BJ (cell line): ENCODE measurements at places on chromosomes 4 and X.

DNA sequence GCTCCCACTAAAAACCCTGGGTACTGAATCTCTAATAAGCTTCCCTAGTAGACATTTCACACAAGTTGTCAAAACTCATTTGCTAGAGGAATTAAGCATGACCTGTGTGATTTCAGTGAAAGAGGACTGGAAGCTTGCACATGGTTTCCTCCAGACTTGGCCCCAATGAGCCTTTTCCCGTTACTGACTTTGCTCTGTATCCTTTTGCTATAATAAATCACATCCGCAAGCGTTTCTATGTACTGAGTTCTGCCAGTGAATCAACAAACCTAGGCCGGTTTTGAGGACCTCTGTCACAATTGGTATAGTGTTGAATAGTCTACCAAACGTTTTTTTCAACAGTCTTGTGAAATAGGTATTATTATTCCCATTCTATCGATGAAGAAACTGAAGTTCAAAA lies 8.2 kb downstream of the ATP11C start:
- no peak for DNase-seq

- DNase-seq: no peak
Observed at GRCh38 chr4:38723726-38724474, 58.9 kb downstream of the TLR10 start.

GRCh38 chr4:23500894-23501449 lies 388.9 kb downstream of the PPARGC1A start:
- no peak for DNase-seq

DNA sequence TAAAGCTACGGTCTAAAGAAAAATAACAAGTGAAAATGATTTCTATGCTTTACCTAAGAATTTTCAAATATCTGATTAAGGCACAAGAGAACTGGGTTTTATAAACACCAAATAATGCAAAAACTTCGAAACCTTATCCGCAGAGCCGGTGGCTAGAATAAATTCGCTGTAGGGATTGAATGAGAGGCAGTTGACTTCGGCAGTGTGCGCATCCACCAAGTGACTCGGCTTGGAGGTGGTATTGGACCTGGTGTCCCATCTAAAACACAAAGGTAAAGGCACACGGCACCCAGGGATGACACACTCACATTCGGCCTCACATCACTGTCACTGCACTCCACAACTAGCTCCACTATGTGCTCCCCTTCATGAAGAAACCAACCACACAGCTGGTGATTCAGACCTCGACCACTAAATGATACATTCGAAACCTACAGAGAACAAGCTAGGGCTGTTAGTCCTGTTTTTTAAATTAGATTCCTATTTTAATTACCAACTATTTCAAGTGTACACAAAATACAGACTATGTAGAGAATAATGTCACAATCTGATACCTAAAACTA lies 17.5 kb downstream of the RBBP7 start:
- no peak for DNase-seq

GRCh38 chr4:7124689-7125442 lies 57.0 kb upstream of the GRPEL1 start:
- no peak for DNase-seq

- DNase-seq: no peak
Observed at GRCh38 chrX:40080894-40081678, 16.7 kb downstream of the BCOR start.

- no peak for DNase-seq
Observed at GRCh38 chr4:74479009-74479408, 34.1 kb downstream of the AREG start.

GRCh38 chr4:11597506-11597905 lies 168.8 kb upstream of the HS3ST1 start:
- DNase-seq: no peak

- no peak for DNase-seq
Observed at GRCh38 chr4:126465341-126465740, 1150.6 kb downstream of the FAT4 start.

- DNase-seq: no peak
Observed at GRCh38 chr4:53682196-53682595, 90.9 kb upstream of the LNX1 start.

- DNase-seq: peak; percentile 47
Observed at GRCh38 chr4:15002659-15003400, 549 bp downstream of the CPEB2 start.

DNA sequence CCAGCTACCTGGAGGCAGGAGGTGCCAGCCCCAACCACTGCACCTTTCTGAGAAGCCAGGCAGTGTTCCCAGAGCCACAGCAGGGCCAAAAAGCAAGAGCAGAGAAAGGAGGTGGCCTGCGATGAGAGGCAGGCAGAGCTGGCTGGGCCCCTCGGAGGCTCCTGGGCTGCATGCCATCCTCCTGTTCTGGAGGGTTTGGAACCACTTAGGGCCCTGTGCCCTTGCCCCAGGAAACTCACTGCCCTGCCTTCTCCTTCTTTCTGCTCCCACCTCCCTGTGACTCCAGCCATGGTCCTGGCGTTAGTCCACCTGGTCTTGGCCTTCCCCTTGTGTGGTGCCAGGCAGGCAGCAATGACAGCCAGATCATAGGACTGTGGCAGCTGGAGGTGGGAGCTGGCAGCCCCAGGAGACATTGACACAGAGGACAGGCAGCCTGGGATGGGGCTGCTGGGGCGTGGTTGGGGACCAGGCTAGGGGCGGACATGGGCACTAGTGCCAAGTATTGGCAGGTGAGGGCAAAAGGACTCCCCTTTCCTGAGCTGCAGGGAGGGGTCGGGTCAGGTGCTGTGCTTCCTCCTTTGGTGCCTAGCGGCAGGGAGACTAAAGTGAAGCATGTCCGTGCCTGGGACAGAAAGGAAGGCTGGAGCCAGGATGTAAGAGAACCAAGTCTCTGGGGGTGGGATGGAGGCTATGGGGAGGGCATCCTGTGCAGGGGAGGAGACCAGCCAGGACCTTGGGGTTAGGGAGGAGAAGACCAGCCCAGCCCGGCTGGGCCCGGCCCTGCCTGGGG lies 1.4 kb downstream of the APLN start:
- no peak for DNase-seq

GRCh38 chr4:169583563-169583962 lies 28.8 kb downstream of the NEK1 start:
- DNase-seq: peak; percentile 61

DNA sequence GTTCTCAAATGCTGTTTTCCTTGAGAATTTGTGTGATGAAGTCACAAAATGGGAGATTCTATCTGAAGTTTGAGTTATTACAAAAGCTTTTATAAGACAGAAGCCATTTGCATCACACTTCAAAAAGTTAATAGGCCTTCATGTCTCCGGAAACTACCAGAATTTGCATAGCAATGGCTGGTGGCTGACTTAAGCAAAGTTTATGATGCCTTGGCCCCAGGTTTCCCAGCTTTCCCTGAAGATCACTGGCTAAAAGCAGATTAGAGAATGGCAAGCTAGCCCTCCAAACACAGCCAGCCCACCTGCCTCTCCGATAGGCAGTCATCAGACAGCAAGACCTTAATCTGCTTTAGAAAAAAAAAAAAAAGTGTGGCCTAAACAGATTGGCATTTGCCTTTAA lies 197.8 kb downstream of the HS3ST1 start:
- no peak for DNase-seq

GRCh38 chrX:97326456-97326855 lies 442.7 kb downstream of the RPA4 start:
- no peak for DNase-seq

- no peak for DNase-seq
Observed at GRCh38 chr4:76772498-76773106, 125.3 kb downstream of the SOWAHB start.

DNA sequence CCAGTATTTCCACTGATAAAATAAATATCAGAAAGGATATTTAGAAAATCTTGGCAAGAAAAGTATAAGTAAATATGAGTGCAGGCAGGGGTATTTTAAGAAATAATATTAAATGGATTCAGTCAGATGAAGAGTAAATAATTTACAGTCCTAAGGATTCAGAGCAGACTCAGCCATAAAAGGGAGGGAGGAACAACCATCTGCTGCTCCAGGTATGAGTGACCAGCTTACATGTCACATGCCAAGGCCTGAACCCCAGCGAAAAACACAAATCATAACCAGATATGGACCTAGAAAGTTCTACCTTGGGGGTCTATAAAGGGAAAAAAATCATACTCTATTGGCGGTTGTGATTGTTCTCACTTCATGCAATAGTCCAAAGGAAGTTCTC lies 166.8 kb downstream of the COL4A6 start:
- DNase-seq: no peak

DNA sequence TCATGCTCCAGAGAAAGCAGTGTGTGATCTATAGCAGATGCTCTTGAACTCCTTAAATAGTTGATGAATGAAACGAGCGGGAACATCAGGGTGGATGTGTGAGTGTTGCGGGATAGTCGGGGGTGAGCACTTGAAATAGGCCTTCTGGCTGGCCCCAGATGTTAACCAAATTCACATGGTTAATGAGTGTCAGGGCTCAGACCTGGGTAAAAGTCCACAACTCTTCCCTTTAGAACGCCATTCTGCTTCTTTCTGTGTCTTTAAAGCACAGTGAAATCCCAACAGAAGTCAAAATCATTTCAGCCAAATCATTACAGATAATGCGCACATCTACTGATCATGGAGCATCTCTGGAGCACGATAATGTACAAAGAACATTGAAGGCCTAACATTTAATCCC lies 249.4 kb upstream of the BOD1L1 start:
- no peak for DNase-seq

- no peak for DNase-seq
Observed at GRCh38 chrX:155967653-155968325, 29.7 kb upstream of the IL9R start.

- DNase-seq: no peak
Observed at GRCh38 chr4:2888886-2889285, 45.2 kb downstream of the ADD1 start.

GRCh38 chr4:183241721-183242151 lies 78.3 kb downstream of the CLDN22 start:
- no peak for DNase-seq

GRCh38 chr4:41281038-41281634 lies 24.4 kb downstream of the UCHL1 start:
- DNase-seq: no peak

DNA sequence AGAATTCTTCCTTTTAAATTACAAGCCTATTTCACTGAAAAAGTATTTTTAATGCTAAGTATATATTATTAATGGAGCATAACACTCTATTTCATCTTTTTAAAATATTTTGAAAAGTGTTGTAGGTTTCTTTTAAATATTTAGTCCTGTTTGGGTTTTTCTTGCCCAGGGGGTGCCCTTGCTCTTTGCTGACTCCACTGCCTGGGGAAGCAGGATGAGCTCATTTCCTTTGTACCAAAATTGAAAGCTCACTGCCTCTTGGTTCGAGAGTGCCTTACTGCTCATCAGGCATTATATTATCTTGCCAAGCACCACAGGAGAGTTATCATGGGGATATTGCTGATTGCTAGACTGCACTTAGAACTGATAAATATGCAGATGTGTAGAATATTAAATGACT lies 819.2 kb downstream of the PCDH18 start:
- no peak for DNase-seq

- DNase-seq: no peak
Observed at GRCh38 chrX:47156611-47157520, 11.8 kb downstream of the RBM10 start.

DNA sequence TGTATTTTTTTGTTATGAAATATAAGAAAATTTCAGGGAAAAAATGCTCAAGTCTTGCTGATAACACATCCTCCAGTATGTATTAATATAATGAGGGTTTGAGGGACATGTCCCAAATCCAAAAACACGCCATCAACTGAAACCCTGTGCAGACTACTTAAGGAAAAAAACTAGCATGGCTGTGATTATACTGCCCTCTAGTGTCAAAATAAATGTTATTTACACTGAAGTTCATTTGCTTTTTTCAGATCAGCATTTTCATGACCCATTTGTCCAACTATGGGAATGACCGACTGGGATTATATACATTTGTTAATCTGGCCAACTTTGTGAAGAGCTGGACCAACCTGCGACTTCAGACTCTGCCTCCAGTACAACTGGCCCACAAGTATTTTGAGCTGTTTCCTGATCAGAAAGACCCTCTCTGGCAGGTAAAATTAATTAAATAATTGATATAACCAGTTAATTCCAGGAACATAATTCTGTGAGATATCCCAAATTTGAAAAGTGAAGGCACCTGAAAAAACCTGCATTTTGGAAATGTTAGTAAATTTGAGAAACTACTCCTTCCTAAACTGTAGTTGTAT lies 128.5 kb downstream of the PRSS12 start:
- DNase-seq: peak; percentile 23

GRCh38 chr4:177464026-177464425 lies 21.8 kb upstream of the AGA start:
- no peak for DNase-seq

DNA sequence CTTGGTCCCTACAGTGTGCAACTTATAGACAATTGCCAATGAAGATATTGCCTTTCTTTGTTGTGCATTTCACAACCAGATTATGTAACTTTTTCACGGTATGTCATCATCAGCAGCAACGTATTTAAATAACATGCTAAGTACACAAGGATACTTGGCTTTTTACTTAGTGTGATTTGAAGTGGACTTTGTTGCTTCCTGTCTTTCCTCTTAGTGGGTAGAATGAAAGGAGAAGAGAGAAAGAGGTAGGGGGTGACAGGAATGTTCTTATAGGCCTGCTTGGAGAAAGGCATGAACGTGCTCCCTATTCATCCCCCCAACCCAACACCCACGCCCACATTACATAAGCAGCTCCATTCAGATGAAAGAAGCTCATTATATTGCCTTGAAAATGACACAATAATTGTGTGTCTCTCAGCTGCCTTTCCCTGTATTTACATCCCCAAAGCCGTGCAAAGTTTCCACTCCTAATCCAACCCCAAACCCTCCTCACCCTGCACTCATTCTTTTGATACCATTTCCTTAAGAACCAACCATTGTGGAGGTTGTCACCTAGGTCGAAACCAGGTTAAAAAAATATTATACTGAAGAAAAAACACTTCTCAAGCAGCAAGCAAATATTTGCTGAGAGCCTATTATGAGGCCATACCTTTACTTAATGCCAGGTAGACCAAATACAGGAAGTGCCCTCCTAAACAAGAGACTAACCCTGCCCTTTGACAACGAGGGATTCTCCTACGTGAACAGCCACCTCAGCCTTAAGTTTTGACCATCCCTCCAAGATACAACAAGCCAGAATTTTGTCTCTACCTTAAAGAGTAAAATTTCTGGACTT lies 25.2 kb upstream of the GK start:
- DNase-seq: no peak

- DNase-seq: no peak
Observed at GRCh38 chrX:41029332-41029731, 55.9 kb upstream of the USP9X start.

GRCh38 chr4:165207016-165207430 lies 338 bp upstream of the KLHL2 start:
- DNase-seq: no peak

DNA sequence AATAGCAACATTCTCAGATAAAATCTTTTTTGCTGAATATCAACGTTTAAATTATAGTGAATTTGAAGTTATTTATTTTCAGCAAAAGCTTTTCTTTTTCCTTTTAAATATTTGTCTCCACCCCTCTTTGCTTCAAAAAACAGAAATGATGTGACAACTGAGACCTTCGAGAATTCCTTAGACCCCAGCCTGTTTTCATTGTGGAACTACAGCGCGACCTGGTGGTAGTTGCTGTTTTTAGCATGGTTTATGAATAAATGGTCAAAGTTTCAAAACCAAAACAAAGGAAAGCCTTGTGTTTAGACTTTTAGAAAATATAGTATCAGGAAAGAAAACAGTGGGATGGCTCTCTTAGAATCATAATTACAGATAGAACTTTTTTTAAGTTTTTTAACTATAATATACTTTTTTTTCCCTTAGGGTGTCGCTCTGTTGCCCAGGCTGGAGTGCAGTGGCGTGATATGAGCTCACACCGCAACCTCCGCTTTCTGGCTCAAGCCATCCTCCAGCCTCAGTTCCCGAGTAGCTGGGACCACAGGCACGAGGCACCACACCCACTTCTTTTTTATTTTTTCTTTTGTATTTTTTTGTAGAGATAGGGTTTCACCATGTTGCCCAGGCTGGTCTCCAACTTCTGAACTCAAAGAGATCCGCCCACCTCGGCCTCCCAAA lies 26.8 kb upstream of the TMEM184C start:
- DNase-seq: no peak
